ENCODE measurements at places on chromosomes 3 and 15.

- no peak for DNase-seq
Measured at GRCh38 chr3:124451630-124452317, 278.5 kb upstream of the UMPS start.

- no peak for DNase-seq
Measured at GRCh38 chr3:99562990-99563607, 75.3 kb upstream of the COL8A1 start.

GRCh38 chr3:61944726-61945125 is 383.4 kb downstream of the PTPRG start:
- DNase-seq = no peak

DNA sequence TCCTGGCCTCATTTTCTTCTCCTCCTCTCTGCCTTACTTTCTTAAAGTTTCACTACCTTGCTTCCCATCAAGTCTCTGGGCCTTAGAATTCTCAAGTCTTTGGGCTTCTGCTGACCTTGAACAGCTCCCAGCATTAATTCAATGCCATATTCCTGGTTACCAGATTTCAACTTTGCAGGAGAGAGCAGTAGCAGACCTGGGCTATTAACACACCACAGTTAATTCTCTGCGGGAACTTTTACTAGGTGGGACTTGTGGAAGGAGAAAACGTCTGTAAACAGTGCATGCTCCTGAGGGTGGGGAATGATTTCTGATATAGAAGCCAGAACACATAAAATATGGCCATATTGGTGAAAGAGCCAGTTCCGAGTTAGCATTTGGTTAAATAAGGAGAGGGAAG is 214.6 kb downstream of the MEIS2 start:
- no peak for DNase-seq

- no peak for DNase-seq
Measured at GRCh38 chr3:39168156-39168780, 14.9 kb upstream of the CSRNP1 start.

GRCh38 chr3:66256806-66257205 is 36.0 kb downstream of the SLC25A26 start:
- no peak for DNase-seq

GRCh38 chr15:71109905-71110304 is 5.4 kb upstream of the THSD4 start:
- DNase-seq = no peak

DNA sequence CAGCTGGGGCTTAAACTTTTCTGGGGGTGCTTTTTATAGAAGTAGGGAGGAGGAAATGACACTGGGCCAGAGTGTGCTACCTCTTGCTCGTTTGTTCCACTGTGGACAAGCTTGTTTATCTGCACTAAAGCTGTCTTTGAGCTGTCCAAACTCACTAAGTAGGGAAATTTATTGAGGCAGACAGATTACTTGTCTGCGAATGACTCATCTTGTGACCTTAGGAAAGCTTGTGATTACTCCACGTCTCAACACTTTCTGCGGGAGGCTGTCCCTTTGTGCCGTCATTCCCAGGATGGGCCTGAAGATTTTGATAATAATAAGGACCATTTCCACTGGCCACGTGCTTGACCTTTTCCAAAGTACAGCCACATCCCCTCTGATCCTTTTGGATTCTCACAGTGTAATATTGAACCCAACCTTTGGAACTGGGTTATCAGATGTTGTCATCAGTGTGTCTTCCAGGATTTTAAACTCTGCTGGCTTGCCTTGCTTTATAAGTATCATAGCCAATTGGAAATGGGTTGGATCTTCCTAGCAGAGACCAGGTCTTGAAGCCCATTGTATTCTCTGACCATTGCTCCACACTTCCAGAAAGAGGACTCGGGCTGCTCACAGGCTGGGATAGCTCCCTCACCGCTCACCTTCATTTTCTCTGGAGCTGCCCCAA is 84.7 kb downstream of the AGBL1 start:
- no peak for DNase-seq

- no peak for DNase-seq
Measured at GRCh38 chr15:95857758-95858157, 472.7 kb upstream of the NR2F2 start.

- no peak for DNase-seq
Measured at GRCh38 chr3:89795506-89795905, 688.1 kb downstream of the EPHA3 start.

- DNase-seq = no peak
Measured at GRCh38 chr3:56190130-56190529, 278.1 kb downstream of the ERC2 start.

DNA sequence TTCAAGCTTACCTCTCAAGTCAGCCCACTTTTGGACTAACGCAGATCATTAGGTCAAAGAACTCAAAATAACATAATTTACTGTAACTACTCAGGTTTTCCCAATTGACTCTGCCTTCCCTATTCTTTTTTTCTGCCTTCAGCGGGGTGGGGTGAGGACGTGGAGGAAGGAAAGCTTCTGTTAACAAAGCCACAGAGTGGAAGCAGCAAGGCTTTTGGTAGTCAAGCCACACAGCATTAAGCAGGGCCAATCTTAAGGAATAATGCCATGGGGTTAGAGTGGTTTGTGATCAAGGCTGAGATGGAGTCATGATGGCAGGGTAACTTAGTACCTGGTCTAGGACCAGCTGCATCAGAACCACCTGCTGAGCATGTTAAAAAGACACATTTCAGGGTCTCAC is 277.5 kb downstream of the TIGIT start:
- DNase-seq = no peak

DNA sequence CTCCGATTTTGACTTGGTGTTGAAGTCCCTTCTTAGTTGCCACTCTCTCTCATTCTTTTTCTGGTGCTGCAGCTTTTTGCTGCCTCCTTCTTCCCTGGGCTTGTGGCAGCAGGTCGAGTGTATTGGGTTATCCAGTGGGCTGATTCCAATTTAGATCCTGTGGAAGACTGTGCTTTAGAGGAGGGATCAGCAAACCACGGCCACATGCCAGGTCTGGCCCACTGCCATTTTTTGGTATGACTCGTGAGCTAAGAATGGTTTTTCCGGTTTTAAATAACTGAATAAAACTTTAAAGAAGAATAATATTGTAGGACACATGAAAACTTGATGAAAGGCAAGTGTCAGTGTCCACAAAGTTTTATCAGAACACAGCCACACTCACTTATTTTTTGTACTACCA is 330.5 kb downstream of the ROBO2 start:
- DNase-seq = no peak

DNA sequence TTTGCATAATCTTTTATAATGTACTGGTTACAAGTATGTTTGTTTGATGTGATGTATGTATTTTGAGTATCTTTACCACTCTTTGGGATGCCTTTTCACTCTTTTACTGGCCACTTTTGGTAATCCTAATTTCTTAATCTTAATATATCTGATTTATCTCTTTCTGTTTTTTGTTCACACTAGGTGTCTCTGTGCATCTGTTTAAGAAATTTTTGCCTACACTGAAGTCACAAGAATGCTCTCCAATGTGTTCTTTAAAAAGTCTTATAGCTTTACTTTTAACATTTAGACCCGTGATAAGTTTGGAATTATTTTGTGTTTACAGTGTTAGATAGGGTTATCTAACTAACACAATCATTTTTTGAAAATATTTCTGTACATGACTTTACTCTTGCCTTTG is 659.1 kb downstream of the SI start:
- DNase-seq = no peak

DNA sequence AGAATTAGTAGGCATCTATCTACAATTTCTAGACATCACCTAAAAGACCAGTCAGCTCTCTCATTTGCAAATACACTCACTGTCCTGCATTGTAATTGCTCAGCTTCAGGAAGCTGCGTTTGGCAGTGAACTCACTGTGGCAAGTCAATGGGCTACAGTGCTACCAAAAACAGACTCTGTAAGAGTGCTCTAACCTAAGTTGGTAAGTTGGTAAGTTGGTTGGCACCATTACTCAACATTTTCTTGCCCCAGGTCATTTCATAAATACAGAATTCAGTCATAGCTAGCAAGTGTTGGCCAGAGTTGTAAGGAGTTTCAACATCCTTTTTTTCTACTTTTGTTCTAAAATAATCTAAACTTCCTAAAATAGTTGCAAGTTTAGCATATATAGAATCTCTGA is 466.3 kb downstream of the NAALADL2 start:
- DNase-seq = no peak

DNA sequence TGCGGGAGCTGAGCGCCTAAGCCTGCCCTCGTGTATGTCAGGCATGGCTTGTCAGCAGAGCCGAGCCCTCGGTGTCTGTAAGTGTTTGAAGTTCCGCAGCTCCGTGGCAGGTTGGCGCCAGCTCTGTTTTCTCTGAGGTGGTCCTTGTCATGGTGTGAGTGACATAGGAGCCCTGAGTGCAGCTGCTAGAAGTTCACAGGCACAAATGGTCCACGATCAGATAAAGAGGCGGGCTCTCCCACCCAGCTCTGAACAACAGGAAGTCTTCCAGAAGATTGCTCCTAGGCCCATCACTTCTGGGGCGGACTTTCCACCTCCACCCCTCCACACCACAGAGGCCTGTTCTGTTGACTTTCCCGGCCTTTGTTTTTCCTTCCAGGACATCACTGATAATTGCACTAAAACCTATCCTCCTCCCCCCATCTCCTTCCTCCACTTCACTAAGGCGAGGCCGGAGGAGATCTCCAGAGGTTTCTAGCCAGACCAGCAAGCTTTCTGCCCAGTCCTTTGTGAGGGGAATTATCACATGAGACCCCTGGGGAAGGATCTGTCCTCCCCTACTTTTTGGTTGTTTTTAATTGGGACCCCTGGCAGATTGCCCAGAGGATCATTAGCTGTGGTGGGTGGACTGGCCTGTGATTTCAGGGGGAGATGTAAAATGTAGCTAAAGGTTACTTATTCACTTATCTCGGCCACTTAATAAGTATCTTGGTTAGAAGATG is 19.9 kb downstream of the ITPR1 start:
- DNase-seq = no peak

GRCh38 chr15:40053831-40054604 is 15.0 kb upstream of the SRP14 start:
- DNase-seq = no peak

GRCh38 chr3:127424766-127425504 is 137.1 kb upstream of the PRR20G start:
- no peak for DNase-seq

DNA sequence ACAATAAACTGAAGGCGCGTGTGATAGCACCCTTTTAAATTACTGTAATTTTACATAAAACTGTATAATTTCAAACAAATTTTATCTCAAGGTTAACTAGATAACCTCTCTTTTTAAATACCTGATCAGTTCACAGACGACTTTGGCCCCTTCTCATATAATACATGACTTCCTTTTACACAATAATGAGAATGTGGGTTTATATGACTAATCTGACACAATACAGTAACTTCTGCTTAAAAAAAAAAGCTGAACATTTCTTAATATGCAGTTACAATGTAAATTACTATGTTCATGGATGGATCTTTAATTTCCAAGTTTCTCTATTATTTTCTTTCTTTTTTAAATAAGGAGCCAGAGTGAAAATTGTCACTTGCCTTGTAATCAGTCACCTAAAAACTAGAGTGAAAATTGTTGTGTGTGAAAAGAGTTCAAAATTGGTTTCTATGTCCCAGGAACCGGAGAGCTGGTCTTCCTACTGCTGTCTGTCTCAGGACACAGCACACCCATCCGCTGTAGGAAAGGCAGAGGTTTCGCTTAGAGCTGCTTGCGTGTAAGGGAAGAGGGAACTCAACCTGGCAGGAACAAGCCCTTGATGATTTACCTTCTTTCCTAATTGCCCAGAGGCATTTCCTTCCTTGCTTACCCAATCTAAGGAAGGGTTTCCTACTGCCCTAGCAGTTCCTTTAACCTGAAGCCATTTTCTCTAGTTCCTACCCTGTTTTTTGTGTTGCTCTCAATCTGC is 33.3 kb downstream of the PLD1 start:
- DNase-seq = no peak

- DNase-seq = no peak
Measured at GRCh38 chr3:188617988-188618701, 464.2 kb downstream of the LPP start.

DNA sequence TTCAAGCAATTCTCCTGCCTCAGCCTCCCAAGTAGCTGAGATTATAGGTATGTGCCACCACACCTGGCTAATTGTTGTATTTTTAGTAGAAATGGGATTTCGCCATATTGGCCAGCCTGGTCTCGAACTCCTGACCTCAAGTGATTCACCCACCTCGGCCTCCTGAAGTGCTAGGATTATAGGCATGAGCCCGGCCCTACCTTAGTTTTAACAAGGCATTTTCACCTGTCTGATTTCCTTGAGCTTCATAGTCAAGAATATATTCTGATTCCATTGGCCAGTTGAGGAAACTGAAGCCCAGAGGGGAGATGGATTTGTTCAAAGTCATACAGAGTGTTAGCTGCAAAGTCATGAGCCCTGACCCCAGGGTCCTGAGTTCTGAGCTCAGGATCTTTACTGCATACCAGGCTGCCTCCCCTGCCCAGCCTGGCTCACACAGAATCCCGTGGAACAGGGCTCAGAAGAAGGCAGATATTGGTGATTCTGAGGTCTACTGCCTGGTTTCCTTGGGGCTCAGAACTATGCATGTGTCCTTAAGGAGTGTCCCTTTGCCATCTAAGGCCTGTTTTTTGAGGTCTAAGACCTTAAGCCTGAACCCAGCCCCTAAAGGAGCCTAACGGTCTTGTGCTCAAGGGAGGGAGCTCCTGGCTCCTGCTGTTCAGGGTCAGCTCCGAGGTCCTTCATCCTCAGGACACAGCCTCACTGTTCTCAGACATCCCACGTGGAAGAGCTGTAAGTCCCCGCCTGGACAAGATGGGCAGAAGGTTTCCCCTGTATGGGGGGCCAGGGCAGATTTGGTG is 134.4 kb downstream of the SMAD6 start:
- DNase-seq = no peak

DNA sequence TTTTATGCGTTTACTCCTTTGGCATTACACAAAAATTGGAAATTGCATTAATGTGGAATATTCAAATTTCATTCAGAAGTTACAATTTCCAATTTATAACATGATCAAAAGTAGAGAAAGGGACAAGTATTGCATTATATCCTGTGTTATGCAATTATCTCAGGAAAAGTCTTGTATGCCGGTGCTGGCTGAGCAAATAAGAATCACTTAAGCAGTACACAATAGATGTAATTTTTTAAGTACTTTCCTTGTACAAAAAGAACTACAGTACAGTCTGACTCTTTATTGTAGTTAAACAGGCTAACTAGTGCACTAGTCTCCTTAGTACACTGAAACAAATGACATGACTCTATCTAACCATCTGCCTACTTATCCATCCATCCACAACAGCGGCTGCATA is 493.2 kb upstream of the KCNMB2 start:
- DNase-seq = no peak

- no peak for DNase-seq
Measured at GRCh38 chr15:82128401-82129148, 82.8 kb upstream of the MEX3B start.

DNA sequence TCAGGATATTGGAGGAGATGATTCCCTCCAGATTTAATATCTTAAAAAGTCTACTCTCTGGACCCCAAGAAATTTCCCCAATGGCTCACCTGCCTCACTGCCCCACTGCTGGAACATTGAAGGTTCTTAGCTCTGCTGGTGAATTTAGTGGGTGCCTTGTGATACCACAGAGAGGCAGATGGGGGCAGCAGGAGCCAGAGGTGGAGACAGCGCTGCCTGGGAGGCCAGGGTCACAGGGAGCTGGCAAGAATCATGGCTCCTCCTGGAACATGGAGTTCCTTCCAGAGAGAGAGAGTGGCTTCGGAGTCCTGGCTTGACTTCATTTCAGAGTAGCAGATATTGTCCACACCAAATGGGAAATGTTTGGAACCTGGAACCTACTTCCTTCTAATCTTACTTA is 263.5 kb upstream of the CFAP20DC start:
- DNase-seq = no peak

Data from hematopoietic multipotent progenitor cell treated with erythropoietin and hydrocortisone succinate and interleukin-3 and kit ligand, for 15 days (in vitro differentiated cells).